HS-5 (cell line): ENCODE measurements at places on chromosomes 16 and 17.

DNA sequence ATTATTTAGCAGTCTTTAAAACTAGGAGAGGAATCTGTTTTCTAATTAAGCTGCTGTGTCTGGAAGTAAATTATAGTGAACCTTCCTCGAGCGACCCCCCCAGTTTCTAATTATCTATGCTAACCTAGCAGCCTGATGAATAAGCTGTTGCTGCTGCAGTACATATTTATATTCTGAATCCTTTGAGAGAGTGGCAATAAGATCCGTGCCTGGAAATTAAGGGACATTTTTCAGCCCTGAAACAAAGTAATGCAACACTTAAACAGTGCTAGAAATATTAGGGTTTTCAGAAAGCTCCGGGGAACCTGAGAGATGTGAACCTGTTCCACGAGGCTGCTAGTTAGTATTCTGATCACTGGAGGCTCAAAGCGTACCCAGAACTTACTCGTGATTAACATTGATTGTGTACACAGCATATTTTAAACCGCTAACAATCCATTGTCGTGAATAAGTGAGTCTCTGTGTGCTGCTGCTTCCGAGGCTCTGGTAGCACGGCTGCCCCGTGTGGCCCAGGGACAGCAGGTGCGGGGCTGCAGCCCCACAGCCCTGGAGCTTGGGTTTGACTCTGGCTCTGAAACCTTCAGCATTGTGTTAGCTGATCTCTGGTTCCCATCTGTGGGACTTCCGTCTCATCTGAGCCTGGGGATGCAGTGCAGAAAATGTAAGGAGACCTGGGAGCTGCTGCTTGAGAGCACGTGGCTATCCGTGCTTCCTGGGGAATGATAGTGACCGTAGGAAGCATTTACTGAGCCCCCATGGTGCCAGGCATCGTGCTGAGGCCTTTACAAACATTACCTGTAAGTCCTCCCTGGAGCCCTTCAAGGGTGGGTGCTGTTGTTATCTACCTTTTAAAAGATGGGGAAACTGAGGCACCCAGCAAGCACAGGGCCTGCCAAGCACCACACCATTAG is 190.9 kb upstream of the CHMP6 start:
- no peak for DNase-seq

DNA sequence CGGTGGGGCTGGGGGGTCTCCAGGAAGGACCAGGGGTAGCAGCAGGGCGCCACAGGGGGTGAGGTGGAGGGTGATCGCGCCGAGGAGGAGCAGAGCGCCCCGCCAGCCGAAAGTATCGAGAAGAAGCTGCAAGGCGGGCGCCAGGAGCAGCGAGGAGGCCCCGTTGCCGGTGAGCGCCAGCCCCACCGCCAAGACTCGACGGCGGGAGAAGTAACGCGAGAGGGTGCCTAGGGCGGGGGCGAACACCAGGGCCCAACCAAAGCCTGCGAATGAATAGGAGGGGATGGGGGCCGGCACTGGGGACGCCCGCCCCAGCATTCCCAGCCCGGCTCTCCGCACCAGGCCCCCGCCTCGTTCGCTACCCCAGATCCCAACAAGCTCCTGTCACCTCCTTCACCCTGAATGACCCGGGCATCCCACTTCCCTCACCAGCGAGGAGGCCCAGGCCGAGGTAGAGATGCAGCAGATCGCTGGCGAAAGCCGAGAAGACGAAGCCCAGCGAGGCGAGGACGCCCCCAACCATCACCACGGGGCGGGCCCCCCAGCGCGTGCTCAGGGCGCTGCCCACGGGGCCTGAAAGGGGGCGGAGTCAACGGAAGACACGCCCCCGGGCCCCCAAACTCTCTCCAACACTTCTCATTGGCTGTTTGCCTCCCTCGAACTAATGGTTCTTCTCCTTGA is 1.3 kb downstream of the SLC16A11 start:
- no peak for DNase-seq

- no peak for DNase-seq
Measured at GRCh38 chr16:88292007-88292970, 90.5 kb upstream of the ZNF469 start.

DNA sequence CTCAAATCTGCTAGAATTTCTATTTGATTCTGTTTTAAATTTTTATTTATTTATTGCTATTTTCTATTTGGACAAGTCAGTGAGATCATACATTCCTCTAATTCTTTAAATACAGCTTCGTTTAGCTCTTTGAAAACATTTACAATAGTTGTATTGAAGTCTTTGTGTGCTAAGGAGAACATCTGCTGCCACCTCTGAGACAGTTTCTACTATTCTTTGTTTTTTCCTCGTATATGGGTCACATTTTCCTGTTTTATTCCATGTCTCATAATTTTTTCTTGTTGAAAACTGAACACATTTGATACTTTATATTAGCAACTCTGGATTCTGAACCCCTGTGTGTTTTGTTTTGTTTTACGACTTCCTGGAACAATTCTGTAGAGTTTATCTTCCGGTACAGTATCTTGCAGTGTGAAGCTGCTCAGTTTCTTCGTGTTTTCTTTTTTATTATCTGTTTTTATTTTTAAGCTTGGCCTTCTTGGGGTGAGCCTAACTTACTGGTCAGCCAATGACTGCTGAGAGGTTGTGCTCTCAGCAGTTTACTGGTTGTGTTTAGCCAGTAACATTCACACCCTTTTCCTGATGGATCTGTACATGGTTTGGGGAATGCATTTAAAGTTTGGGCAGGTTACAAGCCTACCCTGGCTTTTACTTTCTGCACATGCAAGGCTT is 99.0 kb downstream of the CA4 start:
- DNase-seq: no peak
